ENCODE measurements at places on chromosomes 5 and 9.

GRCh38 chr5:131193106-131193505 is 22.4 kb downstream of the LYRM7 start:
- DNase-seq, result no peak

GRCh38 chr9:89695441-89695891 is 90.7 kb downstream of the GADD45G start:
- no peak for DNase-seq

GRCh38 chr9:137128862-137129455 is 10.0 kb upstream of the GRIN1 start:
- no peak for DNase-seq

- no peak for DNase-seq
Measured at GRCh38 chr9:137383784-137384756, 38.9 kb downstream of the EXD3 start.

GRCh38 chr5:54301849-54302248 is 8.5 kb downstream of the ARL15 start:
- no peak for DNase-seq

All from CD4-positive, alpha-beta T cell treated with Interleukin-15 for 1 hour (primary cell).